ENCODE measurements at places on chromosomes 12 and 14.

GRCh38 chr12:13436696-13437391 lies 240.3 kb downstream of the EMP1 start:
- no peak for DNase-seq

DNA sequence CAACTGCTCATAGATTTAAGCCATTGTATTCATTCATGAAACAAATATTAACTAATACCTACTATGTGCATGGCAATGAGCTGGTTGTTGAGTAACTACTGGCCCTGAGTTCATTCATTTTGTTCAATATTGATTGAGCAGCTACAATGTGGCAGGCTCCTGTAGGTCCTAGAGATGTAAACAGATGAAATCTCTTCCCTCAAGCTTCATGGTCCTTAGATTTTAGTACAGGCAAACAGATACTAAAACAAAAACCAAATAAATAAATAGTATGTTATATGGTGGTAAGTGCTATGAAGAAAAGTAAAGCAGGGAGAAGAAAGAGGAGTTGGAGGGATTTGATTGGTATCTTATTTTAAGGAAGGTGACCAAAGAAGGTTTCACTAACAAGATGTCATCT lies 77.8 kb downstream of the RERG start:
- DNase-seq = no peak

DNA sequence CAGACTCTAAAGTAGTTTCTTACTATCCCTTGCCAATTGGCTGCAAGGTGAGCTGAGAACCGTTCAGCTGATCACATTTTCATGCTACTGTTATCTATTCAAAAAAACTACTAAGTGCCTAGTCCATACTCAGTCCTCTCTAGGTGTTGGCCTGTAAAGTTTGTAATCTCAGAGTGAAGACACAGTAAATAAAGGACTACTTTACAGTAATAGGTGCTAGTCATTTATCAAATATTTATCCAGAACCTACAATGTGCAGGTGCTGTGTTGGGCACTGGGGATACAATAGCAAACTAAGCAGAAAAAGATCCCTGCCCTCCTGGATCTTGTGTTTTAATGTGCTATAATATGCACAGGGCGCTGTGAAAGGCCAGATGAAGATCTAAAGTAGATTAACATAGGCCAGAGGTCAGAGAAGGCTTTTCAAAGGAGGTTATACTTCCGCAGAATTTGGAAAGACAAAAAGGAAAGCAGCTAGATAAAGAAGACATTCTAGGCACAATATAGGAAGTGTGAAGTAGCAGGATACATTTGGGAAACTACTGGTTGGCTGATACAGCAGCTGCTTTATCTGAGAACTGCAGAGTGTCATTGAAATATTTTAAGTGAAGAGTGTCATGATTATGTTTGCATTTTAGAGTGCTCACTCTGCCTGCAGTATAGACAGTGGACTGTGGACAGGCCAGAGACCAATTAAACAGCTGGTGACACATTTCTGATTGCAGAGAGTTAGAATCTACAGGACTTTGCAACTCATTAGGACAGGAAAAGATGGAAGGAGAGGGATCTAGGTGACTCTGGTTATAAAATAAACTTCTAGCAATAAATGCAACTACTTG lies 8.0 kb upstream of the ACTR10 start:
- DNase-seq = no peak

GRCh38 chr14:89911010-89911919 lies 43.3 kb downstream of the EFCAB11 start:
- DNase-seq = no peak

- no peak for DNase-seq
Measured at GRCh38 chr12:80745851-80746505, 29.3 kb downstream of the MYF5 start.

DNA sequence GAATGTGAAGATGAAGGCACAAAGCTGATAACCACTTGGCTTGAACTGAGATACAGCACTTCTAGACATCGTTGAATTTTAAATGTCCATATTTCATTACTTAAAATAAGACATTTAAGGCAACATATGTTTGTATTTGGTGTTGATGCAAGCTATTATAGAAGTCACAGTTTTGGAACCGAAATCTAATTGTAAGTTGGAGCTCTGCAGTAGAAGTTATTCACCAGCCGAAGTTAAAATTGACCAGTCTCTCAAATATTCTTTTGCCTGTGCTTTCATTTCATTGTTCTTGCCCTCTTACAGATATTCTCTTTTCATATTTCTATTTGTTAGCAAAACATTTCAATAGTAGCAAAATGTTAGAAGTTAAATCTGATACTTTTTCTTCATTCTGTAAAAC lies 332.7 kb downstream of the PDZRN4 start:
- no peak for DNase-seq

DNA sequence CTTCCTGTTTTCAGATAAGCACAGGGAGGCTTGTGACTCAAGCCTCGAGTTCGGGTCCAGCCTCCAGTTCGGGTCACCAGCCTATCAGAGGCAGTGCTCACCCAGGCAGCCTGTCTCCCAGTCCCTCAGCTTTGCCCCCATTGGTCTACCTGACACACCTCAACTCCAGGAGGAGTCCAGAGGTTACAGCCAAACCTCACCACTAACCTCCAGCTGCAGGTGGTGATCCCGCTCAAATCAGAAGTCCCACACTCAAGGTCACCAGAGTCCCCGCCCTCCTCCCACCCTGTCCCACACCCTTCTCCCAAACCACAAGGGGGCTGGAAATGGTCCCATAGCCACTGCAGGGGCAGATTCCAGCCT lies 42.1 kb downstream of the KDM2B start:
- DNase-seq = no peak

DNA sequence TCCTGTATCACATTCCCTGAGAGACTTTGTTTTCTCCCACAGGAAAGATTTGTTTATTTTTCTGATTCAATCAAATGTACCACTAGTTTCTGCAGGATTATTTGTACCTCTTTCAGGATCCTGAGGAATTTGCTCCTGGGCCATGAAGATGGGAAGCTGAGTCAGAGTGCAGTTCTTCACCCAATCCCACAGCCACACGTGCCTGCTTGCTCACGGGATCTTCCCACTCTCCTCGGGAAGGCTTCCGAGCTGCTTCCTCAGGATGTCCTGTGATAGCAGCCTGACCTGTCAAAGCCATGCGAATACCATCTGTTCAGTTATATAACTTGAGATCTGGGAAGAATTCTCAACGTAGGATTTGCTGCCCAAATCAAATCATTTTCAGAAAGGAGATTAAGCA lies 41.8 kb upstream of the HIF1A start:
- DNase-seq = no peak

GRCh38 chr12:59164991-59165718 lies 244.9 kb upstream of the LRIG3 start:
- DNase-seq = no peak

DNA sequence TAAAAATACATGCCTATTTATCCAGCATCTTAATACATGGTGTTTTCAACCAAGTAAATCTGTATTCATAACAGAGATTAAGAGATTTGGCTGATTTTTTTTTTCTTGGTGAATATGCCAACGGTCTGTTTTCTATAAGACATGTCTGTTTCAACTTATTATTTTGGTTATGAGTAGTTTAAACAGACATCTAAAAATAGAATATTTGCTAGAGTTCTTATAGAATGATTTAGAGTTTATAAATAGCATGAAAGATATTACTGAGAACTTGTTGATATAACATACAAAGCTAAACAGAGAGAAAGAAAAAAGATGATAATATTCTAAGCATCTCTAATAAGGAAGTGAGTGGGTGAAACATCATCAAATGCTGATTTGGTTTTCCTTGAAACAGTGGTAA lies 199.9 kb downstream of the CCDC91 start:
- DNase-seq = no peak

All from stimulated activated CD8-positive, alpha-beta memory T cell treated with anti-CD3 and anti-CD28 coated beads, Interleukin-15, amount 100 ng/mL, for 24 hours (primary cell).